Stimulated activated CD4-positive, alpha-beta T cell treated with anti-CD3 and anti-CD28 coated beads, TNF-alpha, amount 100 ng/mL, for 1 hour (primary cell): ENCODE measurements at places on chromosomes 2 and 18.

GRCh38 chr2:234747032-234747431 is 204.8 kb upstream of the SH3BP4 start:
- no peak for DNase-seq

DNA sequence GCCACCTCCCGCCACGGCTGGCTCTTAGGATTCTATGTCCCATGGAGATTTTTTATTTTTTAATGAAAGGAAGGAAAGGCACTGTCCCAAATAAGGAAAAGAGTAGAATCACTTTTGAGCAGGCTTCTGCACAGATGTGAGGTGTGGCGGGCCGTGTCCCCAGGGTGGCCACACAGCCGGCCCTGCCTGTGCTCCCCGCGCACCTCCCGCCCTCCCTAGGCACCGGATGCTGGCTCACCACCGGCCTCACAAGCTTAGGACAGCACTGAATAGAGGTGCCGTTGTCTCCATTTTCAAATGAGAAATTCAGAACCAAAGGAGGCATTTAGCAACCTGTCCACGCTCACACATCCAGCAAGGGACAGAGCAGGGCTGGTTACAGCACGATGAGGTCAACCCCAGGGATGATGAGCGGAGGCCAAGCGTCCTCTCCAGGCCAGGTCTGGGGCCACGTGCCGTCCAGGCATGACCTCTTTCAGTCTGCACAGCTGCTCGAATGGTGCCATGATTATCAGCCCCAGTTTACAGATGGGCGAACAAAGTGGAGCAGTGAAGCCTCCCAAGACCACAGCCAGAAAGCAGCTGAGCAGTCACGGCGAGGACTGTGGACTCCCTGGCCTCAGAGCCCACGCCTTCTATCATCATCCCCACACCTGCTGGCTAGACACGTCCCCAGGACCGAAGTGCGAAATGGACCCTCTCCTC is 20.7 kb upstream of the TEX51 start:
- DNase-seq, result no peak

DNA sequence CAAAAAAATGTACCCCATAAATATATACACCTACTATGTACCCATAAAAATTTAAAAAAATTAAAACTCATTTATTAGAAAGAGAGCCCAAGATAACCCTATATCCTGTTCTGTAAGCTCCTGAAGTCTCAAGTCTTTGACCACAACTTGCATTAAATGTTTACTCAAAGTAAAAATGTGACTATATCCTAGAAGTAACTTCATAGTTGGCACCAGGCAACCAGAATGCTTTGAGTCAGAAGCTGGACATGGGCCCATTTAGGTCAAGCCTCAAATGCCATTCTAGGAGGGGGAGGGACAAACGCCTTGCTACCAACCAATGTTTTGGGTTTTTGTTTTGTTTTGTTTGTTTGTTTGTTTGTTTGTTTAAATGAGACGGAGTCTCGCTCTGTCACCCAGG is 9.3 kb upstream of the TBC1D8 start:
- no peak for DNase-seq

- DNase-seq, result peak; percentile 52
Measured at GRCh38 chr18:77054606-77055428, 77.8 kb downstream of the MBP start.

DNA sequence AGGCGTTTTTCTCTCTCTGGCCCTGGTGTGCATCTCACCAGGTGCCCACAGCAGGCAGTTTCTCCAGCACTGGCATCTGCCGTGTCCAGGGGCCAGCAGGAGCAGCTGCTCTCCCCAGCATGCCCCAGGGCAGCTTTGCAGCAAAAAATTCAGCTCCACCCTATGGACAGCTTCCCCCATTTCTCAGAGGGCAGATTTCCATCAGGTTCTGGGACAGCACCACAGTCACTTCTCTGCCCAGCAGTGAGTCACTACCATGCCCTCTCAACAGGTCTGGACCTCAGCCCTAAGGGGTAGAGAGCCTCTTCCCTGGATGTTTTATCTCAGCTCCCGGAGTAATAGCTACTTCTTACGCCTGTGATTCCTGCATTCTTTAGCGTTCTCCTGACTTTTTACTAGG is 170.2 kb upstream of the RAB12 start:
- DNase-seq, result no peak
